ENCODE measurements at places on chromosomes 2 and 18. TPM values are rescaled to one million over a fixed set of nuclear protein-coding genes. Genes with fewer than 3 reads are reported as not detected.
A peak's percentile ranks its signal among the peaks of the same experiment; 100 is the strongest.

- DNase-seq, result no peak
- peak overlapping the region; percentile 74 for H3K27ac ChIP-seq
- no peak overlapping the region for H3K4me3 ChIP-seq
- no peaks in the 10 kb centered on the region for H3K27me3 ChIP-seq
- H3K36me3 ChIP-seq, result no peaks in the 10 kb centered on the region
- peaks cover 34% of the 10 kb centered on the region for H3K4me1 ChIP-seq
These were observed 458.1 kb downstream of the BCL11A start for GRCh38 chr2:60095202-60095815.

GRCh38 chr2:133812826-133813617 lies 244.8 kb upstream of the NCKAP5 start:
- H3K27me3 ChIP-seq, result peaks cover 8% of the 10 kb centered on the region
- H3K4me1 ChIP-seq, result no peaks in the 10 kb centered on the region
- DNase-seq, result peak; percentile 17
- no peaks in the 10 kb centered on the region for H3K36me3 ChIP-seq
- H3K4me3 ChIP-seq, result no peak overlapping the region

- H3K36me3 ChIP-seq, result no peaks in the 10 kb centered on the region
- H3K27ac ChIP-seq, result peak overlapping the region; percentile 62
- peak; percentile 47 for DNase-seq
- H3K4me1 ChIP-seq, result peaks cover 50% of the 10 kb centered on the region
- H3K4me3 ChIP-seq, result no peak overlapping the region
These were observed 55.5 kb upstream of the HS6ST1 start for GRCh38 chr2:128374001-128374710.

Gene RBM44
- total RNA-seq, result 0.53 TPM

Gene HJURP
- 5.3 TPM for total RNA-seq

GRCh38 chr2:105821428-105822125 lies 76.9 kb downstream of the NCK2 start:
- peaks cover 4% of the 10 kb centered on the region for H3K36me3 ChIP-seq
- DNase-seq, result no peak
- H3K27ac ChIP-seq, result peak overlapping the region; percentile 70
- H3K4me1 ChIP-seq, result peaks cover 25% of the 10 kb centered on the region
